ENCODE measurements at places on chromosomes 1 and 21. TPM values are rescaled to one million over a fixed set of nuclear protein-coding genes. Genes with fewer than 3 reads are reported as not detected.

DNA sequence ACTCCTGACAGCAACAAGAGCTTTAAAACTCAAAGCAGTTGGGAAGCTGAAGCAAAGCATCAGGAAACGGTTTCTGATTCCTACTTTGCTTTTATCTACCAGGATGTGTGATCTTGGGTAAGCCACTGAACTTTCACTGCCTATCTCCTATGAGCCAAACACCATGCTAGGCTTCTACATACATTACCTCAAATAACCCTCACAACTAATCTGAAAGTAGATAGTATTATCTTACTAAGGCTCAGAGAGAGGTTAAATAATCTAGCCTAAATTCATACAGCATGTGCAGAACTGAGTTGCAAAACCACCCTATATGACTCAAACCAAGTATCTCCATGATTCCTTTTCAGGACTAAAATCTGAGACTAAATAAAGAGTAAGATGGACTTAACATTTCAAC is 83.8 kb downstream of the EVI5 start:
- DNase-seq = no peak

- DNase-seq = no peak
Observed at GRCh38 chr1:228142701-228143136, 2.6 kb downstream of the GUK1 start.

DNA sequence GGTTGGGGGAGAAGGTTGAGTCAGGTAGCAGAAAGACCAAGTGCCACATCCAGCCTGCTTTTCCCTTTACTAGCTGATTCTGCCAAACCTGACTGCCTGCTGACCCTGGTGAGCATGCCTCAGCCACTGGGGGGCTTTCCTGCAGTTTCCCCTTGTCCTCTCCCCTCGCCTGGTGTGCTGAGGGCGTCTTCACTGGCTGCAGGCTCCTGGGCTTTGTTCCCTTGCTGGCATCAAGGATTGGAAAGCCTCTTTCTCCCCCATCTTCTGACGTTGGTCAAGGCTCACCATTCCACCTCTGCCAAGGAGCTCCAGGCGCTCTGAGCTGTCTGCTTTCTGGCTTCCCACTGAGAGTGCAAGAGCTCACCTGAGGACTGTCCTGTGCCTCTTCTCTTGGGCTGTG is 28.4 kb downstream of the MAN1C1 start:
- DNase-seq = no peak

- no peak for DNase-seq
Observed at GRCh38 chr1:70043804-70044203, 161.6 kb downstream of the LRRC40 start.

DNA sequence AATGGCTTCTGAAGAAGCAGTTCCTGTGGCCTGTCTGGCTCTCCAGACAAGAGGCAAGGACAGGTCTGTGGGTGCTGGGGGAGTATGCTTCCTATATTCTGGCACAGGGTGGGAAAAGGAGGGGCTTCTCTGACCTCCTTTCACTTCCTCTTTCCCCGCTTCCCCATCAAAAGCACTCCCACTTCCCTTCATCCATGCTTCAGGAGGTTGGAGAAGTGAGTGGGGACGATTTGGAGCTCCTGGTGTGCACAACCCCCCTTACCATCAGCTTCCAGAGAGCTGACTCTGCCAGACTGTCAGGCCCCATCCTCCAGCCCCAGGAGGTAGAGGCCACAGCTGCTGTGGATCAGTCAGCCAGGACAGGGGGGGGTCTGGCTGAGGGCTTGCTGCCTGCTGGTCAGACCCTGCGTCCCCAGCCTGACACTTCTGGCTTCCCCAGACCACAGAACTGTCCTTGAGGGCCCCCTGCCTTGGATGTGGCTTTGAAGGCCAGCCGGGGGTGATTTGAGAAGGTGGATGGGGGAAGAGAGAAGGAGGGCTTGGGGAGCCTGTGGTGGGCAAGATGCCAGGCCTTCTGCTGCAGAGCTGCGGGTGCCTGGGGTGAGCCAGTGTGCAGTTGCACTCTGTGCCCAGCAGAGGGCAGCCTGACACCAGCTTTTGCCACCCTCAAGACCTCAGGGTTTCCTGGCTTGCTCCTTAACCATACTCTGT is 21.5 kb upstream of the TMEM222 start:
- DNase-seq = peak; percentile 88

- DNase-seq = no peak
Observed at GRCh38 chr1:8629241-8630091, 188.0 kb downstream of the RERE start.

DNA sequence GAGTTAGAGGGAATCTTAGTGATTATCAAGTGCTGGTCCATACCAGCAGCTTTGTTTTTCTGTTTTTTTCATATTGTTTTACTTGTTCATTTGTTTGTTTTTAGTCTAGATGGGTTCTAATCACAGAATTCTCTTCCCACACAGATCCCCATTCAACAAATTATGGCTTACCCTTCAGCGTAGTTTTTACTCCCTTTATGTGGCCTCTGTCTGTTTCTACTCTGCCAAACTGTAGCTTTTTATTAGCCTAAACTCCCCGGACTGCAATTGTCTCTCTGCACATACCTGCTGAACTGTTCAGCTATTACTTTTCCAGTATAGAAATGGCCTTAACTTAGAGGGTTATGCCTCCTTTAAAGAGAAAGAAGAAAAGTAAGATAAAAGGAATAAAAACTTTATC is 348.5 kb downstream of the TGFB2 start:
- no peak for DNase-seq

- no peak for DNase-seq
Observed at GRCh38 chr1:13792419-13792818, 92.4 kb downstream of the PRDM2 start.

EPHA10 gene
- 0.10 TPM for total RNA-seq

MXRA8 gene
- 16.8 TPM for total RNA-seq

MAP3K21 gene
- total RNA-seq = 0.50 TPM

LSS gene
- total RNA-seq = 58.3 TPM
